ENCODE measurements at places on chromosomes 4 and X.

DNA sequence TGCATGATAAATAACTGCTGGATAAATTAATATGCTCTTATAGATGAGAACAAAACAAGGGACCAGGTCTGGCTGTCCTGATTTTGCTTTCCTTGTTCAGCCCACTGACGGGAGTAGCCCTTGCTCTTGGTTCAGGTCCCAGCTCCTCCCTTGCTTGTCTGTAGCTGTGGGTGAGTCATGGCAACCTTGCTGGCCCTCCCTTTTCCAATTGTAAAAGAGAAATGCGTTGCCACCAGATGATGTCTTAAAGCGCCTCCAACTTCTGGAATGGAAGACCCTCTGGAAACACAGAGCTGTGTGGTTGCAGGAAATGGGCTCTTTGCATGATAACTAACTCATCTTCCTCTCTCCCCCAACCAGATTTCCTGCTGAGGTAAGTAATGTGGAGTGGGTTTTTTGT lies 171.4 kb downstream of the AASDH start:
- no peak for DNase-seq

DNA sequence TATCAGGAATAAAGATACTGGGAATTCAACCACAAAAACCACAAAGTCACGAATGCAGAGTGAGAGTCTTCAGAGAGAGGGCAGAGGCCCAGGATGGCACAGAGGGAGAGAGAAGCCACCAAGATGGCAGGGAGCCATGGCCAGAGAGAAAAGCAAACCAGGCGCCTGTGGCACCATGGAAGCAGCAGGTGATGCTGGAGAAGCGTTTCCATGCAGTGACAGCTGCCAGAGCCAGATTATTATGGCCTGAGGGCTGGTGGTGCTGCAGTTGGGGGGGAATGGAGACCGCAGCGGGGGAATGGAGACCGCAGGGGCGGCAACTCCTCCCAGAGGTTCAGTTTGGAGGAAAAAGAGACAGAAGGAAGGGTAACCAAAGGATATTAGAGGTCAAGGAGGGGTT lies 5.8 kb downstream of the TAFAZZIN start:
- DNase-seq: no peak

DNA sequence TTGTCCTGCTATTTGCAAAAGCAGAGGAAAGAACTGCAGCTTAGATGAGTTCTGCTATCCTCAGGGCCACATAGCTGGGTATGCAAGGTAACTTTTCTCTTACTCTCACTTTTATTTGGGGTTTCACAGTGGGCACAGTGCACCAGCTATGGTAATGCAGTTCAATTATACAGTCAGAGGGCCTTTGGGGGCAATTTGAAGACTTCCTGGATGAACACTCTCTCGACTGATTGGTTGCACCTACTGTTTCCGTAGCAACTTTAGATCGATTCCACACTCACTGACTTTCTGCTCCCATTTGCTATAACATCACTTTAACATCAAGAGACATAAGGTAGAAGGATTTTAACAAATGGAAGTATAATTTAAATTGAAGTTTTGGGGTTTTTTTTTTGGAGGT lies 128.6 kb downstream of the SLC39A8 start:
- DNase-seq: no peak

GRCh38 chr4:114479595-114479994 lies 119.0 kb upstream of the UGT8 start:
- DNase-seq: no peak

DNA sequence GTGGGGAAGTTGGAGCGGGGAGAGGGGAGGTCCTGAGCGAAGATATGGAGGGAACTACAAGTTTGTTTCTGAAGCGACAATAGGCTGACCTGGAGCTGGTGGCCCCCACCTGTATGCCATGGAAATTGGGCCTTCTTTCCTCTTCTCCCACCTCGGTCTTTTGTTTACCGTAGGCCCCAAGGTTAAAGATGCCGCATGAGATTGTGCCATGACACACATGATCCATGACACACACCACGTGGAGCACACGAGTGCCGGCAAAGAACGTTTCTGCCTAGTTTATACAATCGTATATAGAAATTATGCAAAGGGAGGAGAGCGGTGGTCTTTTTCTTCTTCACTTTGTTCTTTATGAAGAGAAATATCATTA lies 408 bp downstream of the TMEM33 start:
- no peak for DNase-seq

DNA sequence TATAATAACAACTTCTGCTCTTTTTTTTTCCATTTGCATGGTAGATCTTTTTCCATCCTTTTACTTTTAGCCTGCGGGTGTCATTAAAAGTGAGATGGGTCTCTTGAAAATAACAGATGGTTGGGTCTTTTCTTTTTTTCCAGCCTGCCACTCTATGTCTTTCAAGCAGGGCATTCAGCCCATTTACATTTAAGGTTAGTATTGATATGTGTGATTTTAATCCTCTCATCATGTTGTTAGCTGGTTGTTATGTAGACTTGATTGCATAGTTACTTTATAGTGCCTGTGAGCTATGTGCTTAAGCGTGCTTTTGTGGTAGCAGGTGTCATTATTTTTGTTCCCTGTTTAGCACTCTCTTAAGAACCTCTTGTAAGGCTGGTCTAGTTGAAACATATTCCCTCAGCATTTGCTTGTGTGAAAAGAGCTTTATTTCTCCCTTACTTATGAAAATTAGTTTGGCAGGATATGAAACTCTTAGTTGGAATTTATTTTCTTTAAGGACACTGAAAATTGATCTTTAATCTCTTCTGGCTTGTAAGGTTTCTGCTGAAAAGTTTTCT lies 326.1 kb downstream of the SH3BGRL start:
- no peak for DNase-seq

- DNase-seq: no peak
Observed at GRCh38 chr4:74414149-74414809, 30.7 kb upstream of the AREG start.

GRCh38 chr4:79757600-79757999 lies 315.4 kb downstream of the ANTXR2 start:
- no peak for DNase-seq

DNA sequence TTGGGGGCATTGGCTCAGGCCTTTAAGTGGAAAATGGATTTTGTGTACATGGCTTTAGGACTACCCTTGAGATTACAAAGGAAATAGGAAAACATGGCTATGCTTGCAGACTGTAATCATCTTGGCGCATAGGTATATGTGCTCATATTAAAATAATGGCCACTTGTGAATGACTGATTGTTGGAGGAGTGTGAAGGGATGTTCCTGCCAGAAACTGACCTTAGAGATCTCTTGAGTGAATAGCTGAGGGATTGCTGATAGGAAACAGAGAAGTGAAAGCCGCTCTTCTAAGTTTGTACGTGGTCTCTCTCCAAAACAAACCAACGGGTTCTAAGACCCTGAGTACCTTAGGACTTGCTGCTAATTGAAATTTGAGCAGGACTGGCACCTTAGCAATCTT lies 186.0 kb downstream of the MGST2 start:
- no peak for DNase-seq

- no peak for DNase-seq
Observed at GRCh38 chr4:175891851-175892250, 79.8 kb upstream of the GPM6A start.

GRCh38 chrX:44544036-44544435 lies 1.4 kb upstream of the FUNDC1 start:
- DNase-seq: no peak

- DNase-seq: no peak
Observed at GRCh38 chr4:4480685-4481398, 61.0 kb downstream of the STX18 start.

DNA sequence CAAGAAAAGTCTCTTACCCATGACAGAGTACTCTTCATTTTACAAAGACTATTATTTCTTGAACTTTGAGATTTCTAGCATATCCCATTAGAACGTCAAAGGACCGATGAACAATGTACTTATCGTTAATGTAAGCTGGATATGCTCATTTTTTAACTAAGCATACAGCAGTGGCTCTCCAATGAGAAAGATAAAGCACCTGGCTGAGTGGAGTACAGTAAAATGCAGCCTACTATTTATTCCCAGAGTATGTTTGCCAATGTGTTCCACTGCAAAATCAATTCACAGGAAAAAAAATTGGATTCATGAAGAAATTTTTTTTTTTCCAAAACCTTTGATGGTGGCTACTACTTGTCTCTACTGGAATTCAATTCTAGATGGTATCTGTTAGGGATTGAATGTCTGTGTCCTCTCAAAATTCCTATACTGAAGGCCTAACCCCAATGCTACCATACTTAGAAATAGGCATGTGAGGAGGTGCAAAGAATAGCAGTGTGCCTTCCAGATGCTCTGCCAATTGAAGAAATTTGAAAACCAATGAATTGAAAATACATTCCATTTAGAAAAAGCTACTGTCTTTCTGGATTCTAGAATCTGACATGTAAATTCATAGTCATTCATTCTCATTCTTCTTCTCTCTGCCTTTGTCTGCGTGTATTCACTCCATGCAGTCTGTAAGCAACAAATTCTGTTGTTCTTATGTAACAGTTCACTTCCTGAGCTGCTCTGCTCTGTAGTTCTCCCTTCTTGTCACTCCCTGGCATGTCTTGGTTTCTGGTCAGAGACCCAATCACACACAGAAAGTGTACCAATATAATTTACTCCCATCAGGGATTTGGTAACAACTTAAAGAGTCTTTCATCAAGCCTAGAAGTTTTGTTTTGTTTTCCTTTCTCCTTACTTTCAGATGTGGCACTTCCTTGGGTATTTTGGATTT lies 61.4 kb downstream of the PAPSS1 start:
- DNase-seq: no peak

GRCh38 chrX:150879855-150880807 lies 18.3 kb downstream of the CD99L2 start:
- no peak for DNase-seq

DNA sequence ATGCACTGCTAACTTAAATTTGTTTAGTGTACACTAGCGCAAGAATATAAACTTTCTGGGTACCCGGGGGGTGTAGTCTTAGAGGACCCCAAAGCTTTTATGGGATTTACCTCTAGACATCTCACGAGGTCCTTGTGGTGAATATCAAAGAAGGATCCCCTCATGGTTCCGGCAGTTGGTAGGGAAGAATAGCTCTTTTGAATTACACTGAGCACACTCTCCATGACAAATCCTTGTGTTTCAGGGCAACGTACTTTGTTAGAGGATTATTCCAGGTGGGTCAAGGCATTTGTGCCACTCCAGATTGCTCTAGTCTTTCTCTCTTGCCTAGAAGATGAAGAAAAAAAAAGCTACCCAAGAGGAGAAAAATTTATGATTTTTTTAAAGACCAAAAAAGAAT lies 387.6 kb downstream of the PDHA2 start:
- DNase-seq: no peak

GRCh38 chr4:112321776-112322684 lies 24.9 kb downstream of the ALPK1 start:
- peak; percentile 63 for DNase-seq

GRCh38 chr4:102761906-102762305 lies 1.1 kb upstream of the MANBA start:
- DNase-seq: no peak

GRCh38 chr4:3656416-3657356 lies 109.5 kb upstream of the ADRA2C start:
- DNase-seq: no peak

GRCh38 chr4:138689187-138689586 lies 326.4 kb upstream of the NOCT start:
- no peak for DNase-seq

GRCh38 chrX:153901753-153902140 lies 2.7 kb upstream of the AVPR2 start:
- no peak for DNase-seq

GRCh38 chrX:154333837-154334271 lies 38.3 kb downstream of the TKTL1 start:
- DNase-seq: no peak

DNA sequence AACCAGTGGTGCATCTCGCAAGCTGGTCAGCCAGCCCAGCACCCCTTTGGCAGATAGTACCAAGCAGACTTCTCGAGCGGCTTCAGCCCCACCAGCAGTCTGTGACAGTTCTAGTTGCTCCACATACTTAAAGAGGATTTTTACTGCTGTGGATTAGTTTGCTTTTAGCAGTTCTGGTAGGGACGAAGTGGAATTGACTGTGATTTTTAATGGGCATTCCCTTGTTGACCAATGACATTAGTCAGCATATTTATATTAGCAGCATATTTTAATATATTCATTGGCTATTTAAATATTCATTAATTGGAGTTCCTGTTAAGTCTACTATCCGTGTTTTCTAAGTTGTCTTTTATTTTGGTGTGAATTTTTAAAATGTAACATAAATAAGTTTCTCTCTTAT lies 500.9 kb upstream of the FAT1 start:
- DNase-seq: no peak

DNA sequence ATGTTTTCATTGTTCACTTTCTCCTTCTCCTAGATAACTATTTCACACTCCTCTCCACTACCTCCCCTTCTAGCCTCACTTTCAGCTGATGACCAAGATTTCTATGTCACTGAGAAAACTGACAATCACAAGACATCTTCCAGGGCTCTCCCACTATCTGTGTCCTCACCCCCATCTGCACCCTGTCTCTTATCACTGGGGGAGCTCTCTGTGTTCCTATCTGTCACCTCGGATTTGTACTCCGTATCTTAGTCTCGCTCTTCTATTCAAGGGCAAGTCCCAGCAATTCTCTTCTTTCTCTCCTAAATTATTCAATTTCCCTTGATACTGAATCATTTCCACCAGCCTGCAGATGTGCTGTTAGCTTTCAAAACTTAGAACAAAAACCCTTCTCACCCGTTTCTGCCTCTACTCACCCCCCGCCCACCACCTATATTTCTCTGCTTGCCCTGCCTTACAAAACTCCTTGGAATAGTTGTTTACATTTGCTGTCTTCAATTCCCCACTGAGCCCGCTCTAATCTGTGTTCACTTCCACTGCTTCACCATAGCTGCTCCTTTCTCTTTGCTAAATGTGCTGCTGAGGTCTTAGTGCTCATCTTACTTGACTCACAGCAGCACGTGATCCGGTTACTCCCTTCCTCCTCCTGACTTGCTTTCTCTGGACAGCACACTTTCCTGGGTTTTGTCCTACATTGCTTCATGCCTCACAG lies 293.2 kb downstream of the UNC5C start:
- no peak for DNase-seq

DNA sequence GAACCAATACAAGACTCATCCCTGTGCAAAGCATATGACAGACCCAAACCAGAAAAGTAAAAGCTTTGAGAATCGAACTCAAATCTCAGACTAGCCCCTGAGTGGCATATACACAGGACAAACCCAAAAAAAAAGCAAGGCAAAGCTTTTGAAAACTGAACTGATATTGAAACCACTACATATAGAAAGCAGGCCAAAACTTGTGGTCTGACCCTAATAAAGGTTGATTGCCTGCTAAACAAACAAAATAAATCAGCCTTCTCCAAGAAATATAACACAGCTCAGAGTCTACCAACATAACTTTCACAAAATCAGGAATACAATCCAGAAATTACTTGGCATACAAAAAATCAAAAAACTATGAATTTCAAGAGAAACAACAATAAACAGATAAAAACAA lies 40.3 kb downstream of the LRBA start:
- DNase-seq: no peak

- DNase-seq: no peak
Observed at GRCh38 chr4:150859453-150859852, 155.6 kb downstream of the LRBA start.
